Caki2 (cell line): ENCODE measurements at places on chromosomes 13 and 19. TPM values are rescaled to one million over a fixed set of nuclear protein-coding genes. Genes with fewer than 3 reads are reported as not detected.

Gene ELSPBP1
- not detected in 2 replicates for total RNA-seq

Gene AP1M2
- 29.2 and 48.7 TPM in 2 replicates for total RNA-seq

Gene ZNF296
- total RNA-seq = not detected in 2 replicates

DNA sequence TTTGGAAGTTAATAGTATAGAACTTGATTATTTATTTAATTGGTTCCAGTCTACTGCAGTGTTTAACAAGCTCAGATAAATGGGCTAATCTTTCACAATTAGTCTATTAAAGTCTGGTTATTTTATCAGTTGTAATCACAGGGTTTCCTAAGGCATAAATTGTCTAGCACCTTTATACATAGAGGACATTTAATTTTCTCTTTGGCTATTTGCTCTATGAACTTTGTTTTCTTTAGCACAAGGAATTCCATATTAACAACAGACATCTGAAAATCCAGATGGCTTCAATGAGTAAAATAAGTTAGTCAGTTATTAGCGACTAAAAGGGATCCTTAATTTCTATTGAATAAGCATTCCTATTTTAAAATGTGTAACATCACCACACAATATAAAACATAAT is 1350.8 kb upstream of the SLC10A2 start:
- no peak for DNase-seq

GRCh38 chr13:24075137-24075975 is 85.2 kb upstream of the SPATA13 start:
- DNase-seq = no peak

GRCh38 chr19:18601875-18602274 is 4.7 kb downstream of the CRLF1 start:
- DNase-seq = no peak

DNA sequence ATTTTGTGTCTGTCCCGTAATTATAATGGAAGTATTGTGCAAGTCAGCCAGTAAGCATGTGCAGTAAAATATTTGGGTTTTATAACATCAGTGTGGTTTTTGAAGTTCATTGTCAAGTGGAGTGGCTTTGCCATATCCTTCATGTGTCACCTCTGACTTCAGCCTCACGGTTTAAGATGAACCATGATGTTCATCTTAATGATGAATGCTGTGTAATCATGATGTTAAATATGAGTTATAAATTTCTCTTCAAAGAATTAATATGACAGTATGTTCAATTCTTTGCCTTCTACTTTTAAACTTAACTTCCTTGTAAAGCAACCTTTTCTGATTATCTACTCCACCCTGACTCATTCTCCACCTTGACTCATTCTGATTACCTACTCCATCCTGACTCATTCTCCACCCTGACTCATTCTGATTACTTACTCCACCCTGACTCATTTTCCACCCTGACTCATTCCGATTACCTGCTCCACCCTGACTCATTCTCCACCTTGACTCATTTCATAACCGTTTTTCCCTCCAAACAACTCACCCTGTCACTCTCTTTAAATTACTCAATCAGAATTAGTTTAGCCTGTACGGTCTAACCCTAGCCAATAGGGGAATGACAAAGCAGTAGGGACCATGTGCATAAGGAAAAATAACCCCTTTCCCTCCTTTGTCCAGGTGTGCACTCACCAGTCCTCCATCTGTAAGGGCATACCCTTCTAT is 50.3 kb upstream of the ANKRD10 start:
- peak; percentile 93 for DNase-seq

DNA sequence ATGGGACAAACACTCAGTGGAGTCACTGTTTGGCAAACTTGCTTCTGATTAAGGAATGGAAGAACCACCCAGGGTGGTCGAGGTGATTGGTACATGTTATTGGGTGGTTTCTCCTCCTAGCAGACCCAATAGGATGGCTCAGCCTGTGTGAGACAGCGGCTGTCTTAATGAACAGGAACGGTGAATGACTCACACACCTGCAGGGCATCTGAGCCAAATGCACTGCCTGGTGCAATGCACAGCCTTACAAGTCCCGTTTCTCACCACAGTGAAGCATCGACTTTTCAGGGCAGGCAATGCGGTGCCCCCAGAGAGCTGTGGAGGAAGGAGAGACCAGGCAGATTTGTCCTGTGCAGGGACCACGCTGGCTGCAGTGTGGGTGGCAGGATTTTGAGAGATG is 238.5 kb downstream of the FGF9 start:
- no peak for DNase-seq

GRCh38 chr19:441213-441836 is 19.5 kb downstream of the SHC2 start:
- no peak for DNase-seq

GRCh38 chr13:44142540-44142867 is 231.1 kb upstream of the SERP2 start:
- no peak for DNase-seq

Gene CEACAM7
- total RNA-seq = not detected in 2 replicates

GRCh38 chr13:68261105-68261504 is 1031.0 kb upstream of the PCDH9 start:
- no peak for DNase-seq

- DNase-seq = no peak
Measured at GRCh38 chr13:104764600-104764999, 1698.4 kb upstream of the SLC10A2 start.

Gene CYP4F8
- total RNA-seq = 0.24 TPM in 1 of 2 replicates, not detected in the other

Gene SYNGR4
- total RNA-seq = 0.20 TPM in 1 of 2 replicates, not detected in the other

- DNase-seq = no peak
Measured at GRCh38 chr13:85520445-85520844, 278.8 kb downstream of the SLITRK6 start.

DNA sequence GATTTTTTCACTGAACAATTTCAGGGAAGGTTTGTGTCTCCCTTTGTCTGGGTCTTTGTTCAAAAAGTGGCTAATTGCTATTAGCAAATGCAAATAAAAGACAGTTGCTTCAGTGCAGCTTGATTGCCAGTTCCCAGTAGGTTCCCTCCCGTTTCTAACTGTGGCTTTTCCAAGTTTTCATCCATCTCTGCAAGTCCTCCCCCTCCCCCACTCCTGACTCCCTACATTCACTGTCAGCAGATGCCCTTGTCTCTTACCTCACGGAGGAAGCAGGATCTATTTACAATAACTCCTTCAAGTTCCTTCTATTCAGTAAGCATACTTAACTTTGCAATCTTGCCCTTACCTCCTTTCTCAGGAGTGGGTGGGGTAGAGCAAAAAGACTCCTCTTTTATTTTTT is 55.4 kb upstream of the SCEL start:
- DNase-seq = no peak

Gene HSPBP1
- total RNA-seq = 128 and 145 TPM in 2 replicates

Gene ADGRE1
- total RNA-seq = 11.4 and 15.0 TPM in 2 replicates

Gene ZNF534
- not detected in 2 replicates for total RNA-seq

DNA sequence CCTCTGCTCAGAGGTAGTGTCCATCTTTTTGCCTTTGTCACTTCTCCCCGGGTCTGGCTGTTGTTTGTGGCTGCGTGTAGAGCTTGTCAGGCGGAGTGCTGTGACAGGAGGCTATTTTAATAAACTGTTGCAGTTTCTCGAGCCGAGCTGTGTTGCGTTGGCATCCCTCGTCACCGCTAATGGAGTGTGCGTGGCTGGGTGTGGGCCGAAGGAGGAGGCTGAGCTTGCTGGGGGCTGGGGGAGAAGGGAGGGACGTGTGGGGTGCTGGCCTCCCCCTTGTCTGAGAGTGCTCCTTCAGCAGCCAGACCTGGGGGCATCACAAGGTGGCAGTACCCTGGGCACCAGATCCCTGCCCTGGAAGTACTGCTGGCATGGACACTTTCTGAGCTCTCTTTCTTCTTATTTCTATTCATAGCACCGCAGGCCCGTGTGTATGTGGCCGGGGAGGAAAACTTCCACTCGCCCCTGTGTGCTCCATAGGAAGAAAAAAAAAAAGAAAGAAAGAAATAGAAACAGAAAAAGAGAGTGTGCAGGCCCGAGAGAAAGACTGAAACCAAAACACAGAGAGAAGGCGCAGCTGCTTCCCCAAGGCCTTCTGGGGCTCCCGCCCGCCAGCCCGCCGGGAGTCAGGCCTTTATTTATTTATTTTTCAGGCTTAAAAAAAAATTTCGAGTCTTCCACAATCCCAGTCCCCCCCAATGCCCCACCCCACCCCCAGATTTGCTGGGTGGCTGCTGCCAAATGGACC is 27.0 kb downstream of the NFIX start:
- no peak for DNase-seq

- DNase-seq = no peak
Measured at GRCh38 chr13:30835442-30835841, 70.6 kb upstream of the MEDAG start.

DNA sequence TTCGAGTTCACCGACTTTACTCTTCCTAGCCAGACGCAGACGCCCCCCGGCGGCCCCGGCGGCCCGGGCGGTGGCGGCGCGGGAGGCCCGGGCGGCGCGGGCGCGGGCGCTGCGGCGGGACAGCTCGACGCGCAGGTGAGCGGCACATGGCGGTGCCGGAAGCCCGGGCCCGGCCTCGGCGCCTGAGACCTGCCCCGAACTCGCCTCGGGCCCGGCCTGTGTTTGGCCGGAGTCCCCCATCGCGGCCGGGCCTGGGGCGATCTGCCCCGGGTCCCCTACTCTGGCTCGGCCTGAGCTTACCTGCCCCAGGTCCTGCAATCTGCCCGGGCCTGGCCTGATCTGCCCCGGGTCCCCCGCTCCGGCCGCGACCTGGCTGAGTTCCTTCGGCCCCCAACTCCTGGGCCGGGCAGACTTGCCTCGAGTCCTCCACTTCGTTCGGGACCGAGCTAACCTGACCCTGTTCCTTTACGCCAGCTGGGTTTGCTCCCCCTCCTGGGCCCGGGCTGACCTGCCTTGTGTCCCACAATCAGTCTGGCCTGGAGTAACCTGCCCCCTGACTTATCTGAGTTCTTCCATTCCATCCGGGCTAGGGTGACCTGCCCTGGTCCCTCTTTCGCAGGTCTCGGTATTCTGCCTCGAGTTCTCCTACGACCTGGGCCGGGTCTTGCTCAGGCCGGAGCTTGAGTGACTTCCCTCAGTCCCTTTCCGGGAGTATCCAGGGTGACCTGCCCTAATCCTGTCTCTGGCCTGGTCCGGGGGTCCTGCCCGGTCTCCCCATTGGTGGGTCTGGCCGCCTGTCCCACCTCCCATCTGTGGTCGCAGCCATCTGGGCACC is 764 bp downstream of the UPF1 start:
- peak; percentile 37 for DNase-seq

DNA sequence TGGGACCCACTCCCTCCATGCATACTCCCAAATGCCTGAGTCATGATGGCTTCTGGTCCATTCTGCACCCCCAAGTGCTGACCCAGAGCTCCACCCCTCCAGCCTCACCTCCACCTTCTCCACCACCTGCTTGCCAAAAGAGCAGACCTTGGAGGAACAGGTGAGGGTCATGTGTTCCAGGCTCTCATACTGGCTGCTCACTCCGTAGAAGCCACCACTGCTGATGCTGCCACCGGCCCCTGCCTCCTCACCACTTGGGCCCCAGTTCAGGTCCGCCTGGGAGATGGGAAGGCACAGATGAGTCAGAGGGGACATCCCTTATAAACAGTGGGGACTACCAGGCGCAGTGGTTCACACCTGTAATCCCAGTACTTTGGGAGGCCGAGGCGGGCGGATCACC is 7.9 kb downstream of the CD37 start:
- no peak for DNase-seq

DNA sequence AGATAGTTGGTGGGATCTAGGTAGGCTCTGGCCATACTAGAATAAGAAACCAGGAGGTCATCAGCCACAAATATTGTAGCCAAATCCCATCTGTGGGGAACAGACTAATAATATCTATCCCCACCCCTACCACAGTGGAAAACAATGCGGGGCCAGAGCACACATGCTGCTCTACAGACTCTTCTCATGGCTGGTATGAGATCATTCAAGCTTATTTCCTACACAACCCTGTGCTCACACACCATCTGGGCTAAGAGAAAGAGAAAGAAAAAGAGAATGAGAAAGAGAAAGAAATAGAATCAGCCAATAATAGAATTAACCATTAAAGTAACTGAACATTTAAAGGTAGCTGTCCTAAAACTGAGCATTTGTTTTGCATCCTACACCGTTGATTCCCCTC is 1268.4 kb upstream of the SPRY2 start:
- DNase-seq = no peak

DNA sequence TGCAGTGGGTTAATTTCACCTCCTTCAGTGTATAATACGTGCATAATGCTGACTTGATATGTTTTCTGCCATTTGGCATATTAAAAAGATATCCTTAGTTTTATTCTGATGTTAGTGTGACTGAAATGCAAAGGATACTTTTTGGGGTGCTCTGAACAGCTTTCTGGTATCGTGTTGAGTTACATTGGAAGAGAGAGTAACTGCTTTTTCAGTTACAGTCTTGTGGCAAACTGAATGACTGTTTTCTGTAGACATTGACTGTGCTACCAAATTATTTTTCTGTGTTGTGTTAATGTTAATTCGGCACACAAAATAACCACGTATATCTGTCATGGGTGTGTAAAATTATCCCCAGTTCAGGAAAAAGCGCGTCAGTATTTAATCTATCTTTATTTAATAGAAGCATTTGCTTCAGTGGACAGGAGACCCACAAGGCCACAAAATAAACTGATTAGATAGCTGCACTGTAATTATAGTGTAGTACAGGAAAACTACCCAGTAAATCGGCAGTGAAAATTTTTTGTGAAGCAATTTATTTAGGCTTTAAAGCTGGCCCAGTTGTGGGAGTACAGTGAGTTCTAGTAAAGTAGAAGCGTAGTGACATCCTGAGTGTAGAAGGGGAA is 2.5 kb downstream of the URI1 start:
- no peak for DNase-seq

Gene CPT1C
- total RNA-seq = 21.2 and 26.7 TPM in 2 replicates

Gene TMPRSS9
- 0.09 and 0.44 TPM in 2 replicates for total RNA-seq
